ENCODE measurements at places on chromosomes 4 and X.

DNA sequence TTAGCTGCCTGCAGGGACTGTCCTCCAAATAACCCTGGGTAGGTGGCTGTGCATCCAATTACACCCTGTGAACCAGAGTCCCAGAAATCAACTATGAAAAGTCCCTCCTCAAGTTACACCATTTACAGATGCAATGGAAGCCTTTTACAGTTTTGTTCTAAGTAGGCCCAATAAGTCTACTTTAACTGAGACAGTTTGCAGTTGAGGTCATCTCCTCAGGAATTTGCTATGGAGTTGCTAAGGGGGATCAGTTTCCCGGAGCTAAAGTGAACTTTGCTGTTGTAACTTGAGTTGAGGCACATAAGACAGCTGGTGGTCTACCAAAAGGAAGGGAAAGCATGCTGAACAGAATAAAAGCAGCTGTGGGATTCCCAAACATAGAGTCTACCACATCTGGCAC lies 121.6 kb upstream of the STK26 start:
- no peak for DNase-seq

DNA sequence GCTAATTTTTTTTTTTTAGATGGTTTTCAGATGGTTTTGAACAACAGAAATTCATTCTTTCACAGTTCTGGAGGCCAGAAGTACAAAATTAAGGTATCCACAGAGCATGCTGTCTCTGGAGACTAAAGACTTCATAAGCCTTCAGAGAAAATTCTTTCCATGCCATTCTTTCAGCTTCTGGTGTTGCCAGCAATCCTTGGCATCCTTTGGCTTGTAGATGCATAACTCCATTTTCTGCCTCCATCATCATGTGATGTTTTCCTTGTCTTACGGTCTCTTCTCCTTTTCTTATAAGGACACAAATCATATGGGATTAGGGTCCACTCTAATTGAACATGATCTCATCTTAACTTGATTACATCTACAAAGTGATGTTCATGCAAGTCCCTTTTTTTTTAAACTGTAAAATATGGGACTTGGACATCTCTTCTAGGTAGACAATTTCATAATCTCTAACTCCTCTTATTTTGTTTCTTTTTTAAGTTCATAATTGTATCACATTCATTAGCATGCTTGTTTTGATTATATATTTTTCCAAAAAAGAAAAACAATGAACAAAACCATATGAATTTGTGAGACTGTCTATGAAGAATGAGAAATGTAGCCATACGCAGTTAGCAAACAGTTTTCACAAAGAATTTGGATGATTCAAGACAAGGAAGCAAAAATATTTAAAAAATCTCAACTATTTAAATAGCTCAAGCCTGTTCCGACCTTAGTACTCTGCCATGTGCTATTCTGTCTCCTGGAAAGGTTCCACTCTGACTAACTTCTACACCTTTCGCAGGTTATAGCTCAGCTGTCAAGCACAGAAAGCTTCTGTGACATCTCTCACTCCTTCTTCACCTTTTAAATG lies 53.1 kb upstream of the GIMD1 start:
- no peak for DNase-seq

GRCh38 chr4:55458164-55458563 lies 62.4 kb downstream of the TMEM165 start:
- DNase-seq = no peak

- no peak for DNase-seq
Measured at GRCh38 chr4:163816494-163816893, 322.0 kb downstream of the TMA16 start.

- DNase-seq = no peak
Measured at GRCh38 chr4:55553441-55554201, 6.9 kb upstream of the CLOCK start.

GRCh38 chr4:56220261-56220660 lies 167.0 kb downstream of the AASDH start:
- no peak for DNase-seq

GRCh38 chr4:187814737-187815465 lies 180.7 kb upstream of the ZFP42 start:
- DNase-seq = no peak

DNA sequence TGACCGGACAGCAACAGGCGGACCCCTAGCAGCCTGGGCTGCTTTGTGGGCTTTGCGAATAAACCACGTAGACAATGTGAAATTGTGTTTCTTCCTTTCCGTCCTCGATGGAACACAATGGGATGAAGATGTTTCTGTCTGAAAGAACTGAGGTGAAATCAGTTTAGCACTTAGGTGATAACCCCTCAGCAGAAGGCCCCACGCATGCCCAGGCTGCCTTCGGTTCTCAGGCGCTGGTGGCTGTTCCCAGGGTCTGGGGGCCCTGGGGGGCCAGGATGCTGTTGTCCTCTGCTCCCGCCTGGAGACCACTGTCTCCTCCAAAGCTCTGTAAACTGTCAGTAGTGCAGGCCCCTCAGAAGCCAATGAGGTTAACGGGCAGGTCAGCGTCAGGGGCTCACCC lies 73.9 kb upstream of the HGFAC start:
- no peak for DNase-seq

- no peak for DNase-seq
Measured at GRCh38 chr4:4384837-4385236, 2.1 kb upstream of the NSG1 start.

GRCh38 chr4:14744346-14744745 lies 257.9 kb upstream of the CPEB2 start:
- no peak for DNase-seq

DNA sequence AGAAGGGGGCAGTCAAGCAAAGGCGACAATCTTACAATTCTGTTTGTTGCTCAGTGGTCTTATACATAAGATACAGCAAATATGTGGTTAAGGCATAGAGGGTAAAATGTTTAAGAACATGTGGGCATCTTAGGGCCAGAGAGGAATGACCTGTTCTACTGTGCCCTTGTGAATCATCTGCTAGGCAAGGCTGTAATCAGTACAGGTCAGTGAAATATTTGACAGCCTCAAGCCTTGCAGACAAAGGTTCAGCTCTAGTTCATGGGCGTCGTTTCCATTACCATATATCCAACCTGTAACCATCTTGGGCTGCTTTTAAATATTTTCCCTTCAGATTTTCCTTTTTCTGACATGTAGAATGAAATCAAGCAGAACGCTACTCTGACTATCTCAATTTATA lies 37.3 kb downstream of the AGA start:
- no peak for DNase-seq

DNA sequence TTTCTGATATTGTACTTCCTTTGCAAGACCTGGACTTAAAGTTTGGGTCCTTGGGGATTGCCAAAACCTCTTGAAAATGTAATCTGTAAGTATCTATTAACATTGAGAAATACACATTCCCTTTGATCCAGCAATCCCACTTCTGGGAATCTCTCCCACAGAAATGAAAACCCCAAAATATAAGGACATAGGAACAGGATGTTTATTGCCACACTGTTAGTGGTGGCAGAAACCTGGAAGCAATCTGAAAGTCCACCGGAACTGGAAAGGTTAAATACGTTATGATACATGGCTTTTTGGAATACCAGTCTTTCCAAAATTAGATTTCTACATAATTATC lies 71.2 kb upstream of the STX18 start:
- no peak for DNase-seq

- no peak for DNase-seq
Measured at GRCh38 chr4:168605411-168605810, 108.6 kb downstream of the PALLD start.

- no peak for DNase-seq
Measured at GRCh38 chr4:126661194-126661593, 971.6 kb upstream of the INTU start.

DNA sequence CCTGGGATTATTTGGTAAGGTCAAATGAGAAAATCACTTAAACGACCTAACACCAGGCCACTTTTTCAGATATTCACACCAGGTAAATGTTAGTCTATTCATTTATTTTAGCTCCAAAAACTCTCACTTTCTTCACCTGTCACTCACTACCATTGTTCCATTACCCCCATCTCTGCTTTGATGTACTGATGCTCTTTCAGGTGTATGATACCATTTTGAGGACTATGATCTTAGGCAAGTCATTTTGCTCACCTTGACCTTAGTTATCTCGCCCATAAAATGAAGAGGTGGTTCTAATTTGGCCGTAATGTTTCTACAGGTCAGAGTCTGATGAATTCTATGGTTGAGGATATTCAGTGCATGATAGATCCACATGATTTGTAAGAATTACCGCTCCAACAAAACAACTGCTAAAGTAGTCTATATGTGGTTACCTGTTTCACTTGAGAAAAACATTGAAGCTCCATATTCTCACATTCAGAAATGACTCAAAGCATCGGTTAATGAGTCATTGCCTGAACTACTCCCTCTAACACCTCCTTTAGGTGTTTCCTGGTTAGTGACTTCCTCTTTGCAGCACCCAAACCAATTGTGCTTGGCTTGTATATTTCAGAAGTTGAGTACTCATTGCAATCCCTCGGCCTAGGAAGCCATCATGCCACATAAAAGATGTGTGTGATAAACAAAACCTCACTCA lies 4.5 kb downstream of the DTHD1 start:
- DNase-seq = peak; percentile 29

- peak; percentile 78 for DNase-seq
Measured at GRCh38 chr4:77862478-77863216, at the start of gene MRPL1. TSS of gene MRPL1 (plus strand) at chr4:77862830. CDS start at chr4:77862849, 19 bp downstream.

DNA sequence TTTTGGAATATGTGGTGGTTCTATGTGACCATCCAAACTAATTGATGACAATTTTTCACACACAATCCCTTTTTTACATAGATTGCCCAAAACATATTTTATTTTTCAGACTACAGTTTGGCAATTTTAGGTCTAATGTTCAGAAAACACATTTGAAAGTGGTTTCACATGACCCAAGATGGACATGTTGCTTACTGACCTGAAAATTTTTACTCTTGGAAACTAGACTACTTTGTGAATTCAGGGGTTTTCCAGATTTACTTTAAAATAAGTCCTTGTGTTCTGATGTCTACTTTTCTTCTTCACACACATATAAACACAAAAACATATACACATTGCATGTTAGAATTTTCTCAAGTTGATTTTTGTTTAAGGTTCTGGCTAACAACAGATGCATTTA lies 79.5 kb downstream of the HMGB2 start:
- DNase-seq = no peak

- no peak for DNase-seq
Measured at GRCh38 chrX:119089619-119090018, 16.8 kb downstream of the CT47C1 start.

GRCh38 chr4:4766564-4766963 lies 92.9 kb upstream of the MSX1 start:
- DNase-seq = no peak

GRCh38 chr4:124768596-124769365 lies 56.2 kb upstream of the ANKRD50 start:
- no peak for DNase-seq

DNA sequence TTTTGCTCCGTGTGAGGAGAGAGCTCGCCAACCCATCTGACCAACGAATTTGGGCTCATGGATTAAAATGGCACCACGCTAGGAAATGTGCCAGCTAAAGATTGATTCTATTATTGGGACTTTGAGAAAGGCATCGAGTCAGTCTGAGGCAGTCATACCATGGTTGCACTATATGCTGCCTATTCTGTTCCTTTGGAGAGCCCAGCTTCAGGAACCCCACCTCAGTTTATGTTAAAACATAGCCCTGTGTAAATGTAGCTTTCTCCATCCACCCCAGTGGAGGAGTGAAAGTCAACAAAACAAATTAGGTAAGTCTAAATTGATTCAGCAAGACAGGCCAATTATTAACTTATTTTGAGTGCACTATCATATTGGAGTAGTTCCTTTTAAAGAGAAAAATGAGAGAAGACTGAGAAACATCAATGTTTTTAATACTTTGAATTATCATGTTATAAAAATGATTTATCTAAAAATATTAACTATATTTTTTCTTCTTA lies 24.5 kb upstream of the ADH7 start:
- no peak for DNase-seq

DNA sequence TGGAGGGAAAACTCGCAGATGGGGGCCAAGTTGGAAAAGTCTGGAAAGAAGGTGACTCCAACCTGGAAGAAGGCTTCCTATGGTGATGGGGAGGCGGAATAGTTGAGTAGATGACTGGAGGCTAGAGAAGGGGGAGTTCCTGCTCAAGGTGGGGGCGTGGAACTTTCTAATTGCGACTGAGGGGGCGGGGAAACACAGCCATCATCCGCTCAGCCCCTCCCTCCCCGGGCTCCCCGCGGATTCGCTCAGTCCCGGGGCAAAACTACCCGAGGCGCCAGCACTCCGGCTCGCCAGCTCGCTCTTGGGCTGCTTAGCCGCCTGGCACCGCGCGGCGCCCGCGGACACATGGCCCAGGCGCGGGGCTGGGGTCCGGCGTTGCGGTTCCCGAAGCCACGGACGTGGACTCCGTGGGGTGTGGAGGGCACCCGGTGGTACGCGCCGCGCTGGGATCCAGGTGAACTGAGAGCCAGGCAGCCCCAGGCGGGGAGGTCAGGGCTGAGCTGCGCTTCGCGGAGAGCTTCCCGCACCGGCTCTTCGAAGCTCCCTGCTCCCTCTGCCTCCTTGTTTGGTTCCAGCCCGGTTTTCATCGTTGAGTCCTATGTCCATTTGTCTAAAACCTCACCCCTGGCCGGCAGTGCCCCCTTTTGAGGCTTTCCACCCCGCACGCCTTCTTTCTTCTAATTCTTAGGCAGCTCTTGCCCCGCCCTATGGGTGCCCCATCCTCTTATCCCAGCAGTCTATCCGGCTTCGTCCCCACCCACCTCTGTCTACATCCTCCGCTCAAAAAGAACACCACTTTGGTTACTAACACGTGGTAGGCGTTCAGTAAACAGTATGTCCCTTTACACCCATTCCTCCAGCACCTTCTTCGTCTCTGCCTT lies 38.9 kb downstream of the STARD8 start:
- no peak for DNase-seq

GRCh38 chr4:62510228-62510627 lies 1310.1 kb downstream of the ADGRL3 start:
- DNase-seq = no peak

DNA sequence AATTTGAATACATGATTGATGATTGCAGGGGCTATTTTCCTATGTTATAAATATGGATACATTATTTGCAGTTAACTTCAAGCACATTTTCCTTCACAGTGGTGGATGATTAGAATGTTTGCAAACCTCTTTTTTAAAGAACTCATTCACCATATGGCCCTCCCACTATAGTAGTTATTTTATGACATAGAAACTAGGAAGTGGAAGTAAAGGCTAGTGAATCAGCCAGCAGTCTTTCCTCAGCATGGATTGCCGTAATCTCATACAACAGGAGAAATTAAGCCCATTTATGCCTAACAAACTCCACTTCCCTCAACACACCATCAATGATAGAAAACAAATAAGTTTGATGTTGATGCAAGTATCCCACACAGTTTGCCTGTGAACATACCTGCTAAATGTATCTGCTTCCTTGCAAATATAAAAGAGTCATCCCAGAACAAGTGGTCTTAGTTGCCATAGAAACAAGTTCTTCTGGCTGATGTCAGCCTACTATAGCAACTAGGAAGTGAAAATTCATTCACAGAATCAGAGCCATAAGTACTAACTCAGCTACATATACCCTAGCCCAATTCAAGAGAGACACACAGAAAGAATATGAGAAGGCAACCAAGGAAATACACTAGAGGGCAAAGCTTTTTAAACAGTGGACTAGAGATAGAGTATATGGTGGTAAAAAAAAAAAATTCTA lies 100.9 kb upstream of the RADX start:
- no peak for DNase-seq
